ENCODE measurements at places on chromosomes 1 and 21. TPM values are rescaled to one million over a fixed set of nuclear protein-coding genes. Genes with fewer than 3 reads are reported as not detected.

Gene VPS26C
- total RNA-seq: 52.3 TPM

Gene GPR37L1
- not detected for total RNA-seq

Gene OLIG2
- not detected for total RNA-seq

Gene HECTD3
- total RNA-seq: 13.0 TPM

Gene NEGR1
- total RNA-seq: 13.8 TPM

Gene PATJ
- 7.9 TPM for total RNA-seq

Gene FBLIM1
- total RNA-seq: 77.0 TPM

Gene HES4
- total RNA-seq: 7.6 TPM

Gene C1QB
- total RNA-seq: not detected

Gene CD2
- total RNA-seq: not detected

Gene GDAP2
- total RNA-seq: 30.4 TPM

Gene SLC45A1
- 1.4 TPM for total RNA-seq

Gene OLIG1
- total RNA-seq: not detected

Gene HSPB7
- total RNA-seq: 3.3 TPM

Gene S100A7A
- total RNA-seq: not detected

Gene FAM72D
- under 0.01 TPM for total RNA-seq

Gene CA6
- not detected for total RNA-seq

Gene ITLN1
- not detected for total RNA-seq

Gene SH2D5
- 4.0 TPM for total RNA-seq

Gene SRM
- 14.4 TPM for total RNA-seq

Gene RRP15
- total RNA-seq: 10.9 TPM

Gene DIO1
- not detected for total RNA-seq

Gene ECM1
- 13.8 TPM for total RNA-seq

Gene CLDN19
- under 0.01 TPM for total RNA-seq

Gene NPPB
- total RNA-seq: 11.5 TPM

Gene SLC1A7
- total RNA-seq: 0.58 TPM

Gene HSD11B1
- total RNA-seq: 6.8 TPM

Gene ADGRB2
- 8.2 TPM for total RNA-seq

Gene GJA5
- total RNA-seq: 3.7 TPM

Gene WNT3A
- total RNA-seq: not detected

Gene OBSCN
- 10.1 TPM for total RNA-seq

Gene PCP4
- not detected for total RNA-seq

Gene ATP1A4
- total RNA-seq: not detected

Gene AGT
- 0.19 TPM for total RNA-seq

Gene STK40
- 18.6 TPM for total RNA-seq

Gene CFHR4
- not detected for total RNA-seq

Gene GNAT2
- total RNA-seq: under 0.01 TPM

Gene C1orf167
- total RNA-seq: not detected

Gene ACTA1
- not detected for total RNA-seq

Gene NEXN
- total RNA-seq: 11.6 TPM

Gene CNIH3
- 11.3 TPM for total RNA-seq

Gene RAB3B
- total RNA-seq: 38.3 TPM

Gene MX2
- 4.2 TPM for total RNA-seq

Gene SHISAL2A
- total RNA-seq: not detected

Gene CXADR
- total RNA-seq: 1.7 TPM

Gene CELA2B
- not detected for total RNA-seq

Gene PTCH2
- total RNA-seq: under 0.01 TPM

Gene PUSL1
- total RNA-seq: 22.8 TPM

Gene FAF1
- total RNA-seq: 36.9 TPM

Gene FOXO6
- total RNA-seq: not detected

Gene B3GALNT2
- 53.1 TPM for total RNA-seq

Gene PTAFR
- under 0.01 TPM for total RNA-seq

Gene RIMS3
- 0.85 TPM for total RNA-seq

Gene LRRC38
- total RNA-seq: 0.28 TPM

Gene TNFRSF25
- total RNA-seq: 6.8 TPM

Gene TFF1
- not detected for total RNA-seq

Data from regular cardiac myocyte (primary cell).